Endodermal cell (in vitro differentiated cells): ENCODE measurements at places on chromosomes 6 and 20.

- no peak for DNase-seq
These were observed 638.0 kb downstream of the DHX35 start for GRCh38 chr20:39600156-39600555.

DNA sequence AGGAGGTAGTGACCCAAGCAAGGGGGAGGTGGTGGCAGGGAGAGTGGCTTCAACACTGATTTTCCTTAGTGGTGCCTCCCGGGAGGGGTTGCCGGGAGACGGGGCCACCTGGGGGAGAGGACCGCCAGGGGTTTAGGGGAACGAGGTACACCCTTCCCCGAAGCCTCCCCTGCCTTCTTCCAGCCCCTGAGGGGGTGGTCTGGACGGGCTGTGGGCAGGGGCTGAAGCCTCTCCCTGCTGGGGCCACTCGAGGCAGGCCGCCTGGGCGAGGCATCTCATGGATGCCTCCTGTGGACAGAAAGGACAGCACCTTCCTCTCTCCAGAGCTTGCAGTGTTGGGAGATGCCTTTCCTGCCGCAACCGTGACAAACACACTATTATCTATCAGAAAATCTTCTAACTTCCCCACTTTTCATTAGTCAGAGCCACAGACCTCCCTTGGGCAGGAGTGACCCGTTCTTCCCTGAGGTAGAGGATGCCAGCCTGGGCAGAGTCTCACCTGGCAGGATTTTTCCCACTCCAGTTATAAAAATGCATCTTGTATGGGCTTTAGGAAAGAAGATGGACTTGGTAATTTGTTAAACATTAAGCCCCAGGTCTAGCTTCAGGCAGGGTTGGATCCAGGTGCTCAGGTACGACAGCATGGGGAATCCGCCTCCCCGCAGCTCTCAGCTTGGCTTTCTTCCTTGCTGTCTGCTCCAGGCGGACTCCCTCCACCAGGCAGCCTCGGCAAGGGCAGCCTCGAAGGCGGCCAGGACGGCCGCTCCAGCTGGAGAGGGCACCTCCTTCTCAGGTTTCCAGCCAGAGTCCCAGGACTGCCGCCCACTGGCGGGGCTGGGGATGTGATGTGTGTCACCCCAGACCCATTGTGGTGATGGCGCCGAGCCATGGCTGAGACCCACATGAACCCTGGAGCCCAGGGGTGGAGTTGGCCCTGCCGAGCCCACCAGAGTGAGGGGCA lies 11.0 kb downstream of the HRH3 start:
- peak; percentile 83 for DNase-seq

DNA sequence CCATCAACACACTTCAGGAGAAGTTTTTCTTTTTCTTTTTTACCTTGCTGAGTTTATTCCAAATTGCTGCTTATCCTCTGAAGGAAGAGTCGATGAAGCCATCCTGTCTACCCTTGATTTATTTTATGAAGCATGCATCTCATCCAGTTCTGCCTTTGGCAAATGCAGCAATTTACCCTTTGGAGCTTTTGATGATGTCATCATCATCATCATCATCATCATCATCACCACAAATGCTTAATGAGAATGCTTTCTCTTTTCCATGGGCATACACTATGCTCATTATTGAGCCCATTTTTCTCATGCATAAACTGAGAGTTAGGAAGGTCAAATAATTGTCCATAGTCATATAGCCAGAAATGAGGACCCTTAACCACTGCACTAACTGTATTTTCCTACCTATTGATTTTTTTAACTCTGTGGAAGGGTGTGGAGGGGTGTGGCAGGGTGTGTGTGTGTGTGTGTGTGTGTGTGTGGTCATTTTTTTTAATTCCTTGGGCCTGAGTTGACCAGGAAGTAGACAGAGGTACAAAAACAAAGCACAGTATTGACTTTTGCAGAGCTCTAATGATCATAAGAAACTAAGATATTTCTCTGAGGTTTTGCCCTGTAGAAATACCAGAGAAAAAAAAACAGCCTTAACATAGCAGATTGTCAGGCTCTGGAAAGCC lies 82.8 kb downstream of the COL9A1 start:
- DNase-seq, result no peak

- no peak for DNase-seq
These were observed 58.2 kb downstream of the BMP7 start for GRCh38 chr20:57208198-57208597.

GRCh38 chr20:14958626-14959025 lies 621.2 kb upstream of the FLRT3 start:
- no peak for DNase-seq

DNA sequence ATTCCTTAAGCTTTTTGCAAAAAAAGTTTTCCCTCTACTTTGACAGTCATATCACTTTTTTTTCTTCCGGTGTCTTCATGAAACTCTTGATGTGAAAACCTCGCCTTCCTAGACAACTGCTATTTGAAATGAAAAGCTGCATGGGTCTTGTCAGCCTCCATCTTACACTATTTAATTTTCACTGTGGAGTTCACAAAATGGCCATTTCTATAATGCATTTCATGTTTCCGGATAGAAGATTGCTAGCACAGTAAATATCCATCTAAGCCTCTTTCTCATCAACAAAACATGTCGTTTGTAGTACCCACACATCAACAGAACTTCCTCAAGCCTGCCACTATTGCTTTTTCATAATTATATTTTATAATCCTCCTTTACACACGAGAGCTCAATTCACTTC lies 204.9 kb upstream of the ID4 start:
- no peak for DNase-seq
